ENCODE measurements at places on chromosomes 7 and 10.

DNA sequence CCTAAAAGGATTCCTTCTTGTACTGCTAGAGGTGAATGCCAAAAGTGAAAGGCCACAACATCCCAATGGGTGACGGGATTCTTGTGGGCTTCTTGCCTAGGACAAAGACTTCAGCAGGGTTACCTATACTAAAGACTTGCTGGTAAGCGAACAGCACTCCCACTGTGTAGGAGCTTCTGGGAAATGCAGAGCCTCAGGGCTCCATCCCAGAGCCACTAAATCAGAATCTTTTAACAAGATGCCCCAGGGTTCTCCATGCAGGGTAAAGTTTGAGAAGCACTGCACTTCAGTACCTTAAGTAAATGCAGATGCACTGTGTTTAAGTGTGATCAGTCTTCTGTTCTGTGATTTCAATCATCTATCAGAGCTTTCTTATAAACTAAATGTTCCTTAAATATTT lies 266.9 kb upstream of the KLF14 start:
- DNase-seq: no peak

DNA sequence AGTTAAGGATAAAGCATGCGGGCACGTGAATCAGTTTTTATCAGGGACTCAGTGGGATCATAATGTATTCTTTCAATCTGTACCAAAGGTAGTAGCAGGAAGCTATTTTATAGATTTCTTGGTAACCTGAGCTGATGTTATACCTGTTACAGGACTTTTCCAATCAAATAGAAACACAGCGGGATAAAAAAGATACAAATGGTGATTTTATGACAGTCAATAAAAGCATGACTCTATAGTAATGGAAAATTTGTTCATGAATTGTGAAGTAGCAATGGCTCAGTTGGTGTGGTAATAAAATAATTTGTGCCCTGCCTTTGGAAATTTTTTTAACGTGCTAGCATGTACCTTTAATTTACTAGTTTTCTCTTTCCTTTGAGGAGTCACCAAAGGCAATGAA lies 300.7 kb upstream of the CELF2 start:
- no peak for DNase-seq

GRCh38 chr10:33579996-33580395 lies 245.5 kb upstream of the NRP1 start:
- no peak for DNase-seq

- no peak for DNase-seq
Measured at GRCh38 chr10:86899132-86899531, 58.3 kb downstream of the MMRN2 start.

DNA sequence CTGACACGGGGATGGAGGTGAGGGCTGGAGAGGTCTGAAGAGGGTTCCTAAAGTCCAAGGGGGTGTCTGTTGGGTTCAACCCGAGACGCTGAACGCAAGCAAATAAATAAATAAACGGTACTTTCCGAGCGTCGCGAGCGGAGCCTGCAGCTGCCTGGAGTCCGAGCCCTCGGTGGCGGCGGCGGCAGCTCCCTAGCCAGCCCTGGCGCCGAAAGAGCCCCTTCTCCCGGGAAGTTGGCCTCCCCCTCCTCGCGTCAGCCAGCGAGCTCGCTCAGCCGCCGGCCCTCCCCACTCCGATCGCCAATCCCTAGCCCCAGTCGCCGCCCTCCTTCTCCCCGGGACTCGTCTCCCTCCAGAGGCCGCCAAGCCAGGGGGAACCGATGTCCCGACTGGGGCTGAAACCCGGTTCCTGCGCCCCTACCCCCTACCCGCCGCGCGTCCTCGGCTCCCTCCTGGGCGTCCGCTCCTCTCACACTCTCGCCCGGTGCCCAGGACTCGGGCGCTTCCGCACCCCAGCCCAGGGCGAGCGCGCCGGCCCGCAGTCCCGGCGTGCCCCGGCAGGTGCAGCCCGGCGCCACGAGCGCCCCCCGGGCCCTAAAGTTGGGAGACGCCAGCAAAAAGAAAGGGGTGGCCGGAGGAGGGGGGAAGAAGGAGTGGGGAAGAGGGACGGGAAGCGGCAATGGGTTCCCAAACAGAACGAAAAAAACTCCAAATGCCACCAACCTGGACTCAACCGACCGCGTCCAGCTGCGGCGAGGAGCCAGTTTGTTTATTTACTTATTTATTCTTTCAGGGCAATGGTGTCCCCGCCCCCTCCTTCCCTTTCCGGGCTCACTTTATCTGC lies at the start of gene GFRA1:
GFRA1 (minus strand) TSS at position 767 of the 844 bp plus-strand sequence. CDS start 1,177 bp downstream, outside the sequence.
- no peak for DNase-seq

- DNase-seq: no peak
Measured at GRCh38 chr7:85508642-85509410, 322.0 kb upstream of the SEMA3D start.

DNA sequence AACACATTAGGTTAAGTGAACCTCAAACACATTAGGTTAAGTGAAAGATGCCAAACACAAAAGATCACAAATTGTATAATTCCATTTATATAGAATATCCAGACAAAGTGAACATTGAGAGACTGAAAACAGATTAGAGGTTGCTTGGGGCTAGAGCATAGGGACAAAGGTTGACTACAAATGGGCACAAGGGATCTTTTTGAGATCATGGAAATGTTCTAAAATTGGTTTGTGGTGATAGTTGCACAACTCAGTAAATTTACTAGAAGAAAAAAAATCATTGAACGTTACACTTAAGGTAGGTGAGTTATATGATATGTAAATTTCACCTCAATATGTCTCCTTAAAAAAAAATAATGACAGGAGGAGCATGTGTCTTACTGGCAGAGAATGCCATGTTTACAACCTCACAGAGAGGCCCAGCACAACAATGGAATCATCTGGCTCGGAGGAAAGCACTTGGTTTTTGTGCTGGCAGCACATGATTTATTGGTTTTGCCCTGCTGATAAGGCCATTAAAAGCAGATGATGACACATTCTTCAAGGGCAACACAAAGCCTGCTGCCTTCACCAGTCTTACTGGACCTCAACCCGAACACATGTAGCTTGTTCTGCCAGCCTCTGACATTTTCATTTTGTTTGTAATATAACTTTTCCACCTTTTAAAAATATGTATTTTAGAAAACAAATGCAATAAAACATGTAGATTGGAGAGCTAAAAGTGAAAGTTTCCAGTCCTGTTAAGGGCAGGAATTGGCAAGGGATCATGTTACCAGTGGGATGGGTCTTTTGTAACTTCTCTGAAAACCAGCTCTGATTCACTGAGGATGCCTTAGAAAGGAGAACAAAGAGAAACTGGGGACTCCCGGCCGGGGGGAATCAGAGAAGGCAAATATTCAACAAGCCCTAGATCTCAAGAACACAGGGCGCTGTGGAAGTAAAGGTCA lies 11.9 kb upstream of the LMOD2 start:
- no peak for DNase-seq

DNA sequence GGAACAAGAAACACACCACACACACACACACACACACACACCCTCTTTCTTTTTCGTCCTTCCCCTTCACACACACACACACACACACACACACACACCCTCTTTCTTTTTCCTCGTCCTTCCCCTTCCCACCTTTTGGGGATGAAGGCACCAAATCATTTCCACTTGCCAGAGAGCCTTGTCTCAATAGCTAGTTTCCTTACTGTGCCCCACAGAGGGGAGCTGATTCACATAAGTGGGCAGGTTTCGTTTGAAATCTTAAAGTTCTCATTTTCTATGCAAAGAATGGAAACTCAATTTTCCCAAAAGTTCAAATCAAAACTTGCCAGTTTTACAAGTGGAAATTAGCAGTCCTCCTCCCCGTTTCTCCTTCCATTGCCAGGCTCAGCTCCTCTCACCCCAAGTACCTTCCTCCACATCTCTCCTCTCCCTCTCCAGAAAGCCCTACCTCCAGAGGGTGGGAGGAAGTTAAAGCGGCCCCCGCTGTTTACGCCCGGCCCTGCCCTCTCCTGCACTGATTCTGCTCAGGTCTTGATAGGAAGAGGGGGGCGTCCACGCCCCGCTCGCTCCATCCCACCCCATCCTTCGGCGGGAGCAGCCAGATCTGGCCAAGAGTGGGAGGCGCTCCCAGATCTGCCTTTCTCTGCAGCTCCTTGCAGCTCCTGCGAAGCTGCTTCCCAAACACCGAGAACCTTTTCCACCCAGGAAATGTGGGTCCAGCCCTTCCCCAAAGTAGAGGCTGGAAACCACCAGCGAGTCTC lies 1.3 kb downstream of the CTTNBP2 start:
- peak; percentile 55 for DNase-seq

- DNase-seq: no peak
Measured at GRCh38 chr10:117421985-117422384, 46.7 kb upstream of the PDZD8 start.

DNA sequence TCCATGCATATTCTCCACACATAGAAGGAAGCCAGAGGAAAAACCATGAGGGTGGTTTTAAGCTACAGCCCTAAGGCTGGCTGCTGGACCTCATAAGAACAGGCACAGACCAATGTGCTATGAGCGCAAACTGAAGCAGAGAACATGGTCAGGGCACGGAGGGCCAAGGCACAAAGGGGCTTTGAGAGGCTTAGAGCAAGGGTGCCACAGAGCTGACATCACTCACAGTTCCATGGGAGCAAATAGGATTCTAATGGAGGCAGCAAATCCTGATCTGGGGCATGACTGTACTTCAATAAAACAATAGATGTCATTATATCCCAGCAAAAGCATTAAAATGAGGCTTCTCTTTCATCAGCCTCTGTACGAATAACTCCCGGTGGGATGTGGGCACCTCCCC lies 162.4 kb downstream of the COBL start:
- DNase-seq: peak; percentile 45

DNA sequence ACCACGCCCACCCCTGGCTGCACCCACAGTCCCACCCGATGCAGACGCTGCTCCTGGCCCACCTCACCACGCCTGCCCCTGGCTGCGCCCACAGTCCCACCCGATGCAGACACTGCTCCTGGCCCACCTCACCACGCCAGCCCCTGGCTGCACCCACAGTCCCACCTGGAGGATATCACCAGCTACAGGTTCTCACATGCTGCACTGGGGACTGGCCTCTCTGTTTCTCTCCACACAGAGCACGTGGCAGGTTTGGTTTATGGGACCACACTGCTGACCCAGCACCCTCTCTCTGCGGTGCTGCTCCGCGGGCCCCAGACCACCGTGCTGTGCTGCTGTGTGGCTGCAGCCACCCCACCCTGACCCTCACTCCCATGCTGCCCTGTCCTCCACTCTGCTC lies 120.9 kb downstream of the VIPR2 start:
- no peak for DNase-seq

DNA sequence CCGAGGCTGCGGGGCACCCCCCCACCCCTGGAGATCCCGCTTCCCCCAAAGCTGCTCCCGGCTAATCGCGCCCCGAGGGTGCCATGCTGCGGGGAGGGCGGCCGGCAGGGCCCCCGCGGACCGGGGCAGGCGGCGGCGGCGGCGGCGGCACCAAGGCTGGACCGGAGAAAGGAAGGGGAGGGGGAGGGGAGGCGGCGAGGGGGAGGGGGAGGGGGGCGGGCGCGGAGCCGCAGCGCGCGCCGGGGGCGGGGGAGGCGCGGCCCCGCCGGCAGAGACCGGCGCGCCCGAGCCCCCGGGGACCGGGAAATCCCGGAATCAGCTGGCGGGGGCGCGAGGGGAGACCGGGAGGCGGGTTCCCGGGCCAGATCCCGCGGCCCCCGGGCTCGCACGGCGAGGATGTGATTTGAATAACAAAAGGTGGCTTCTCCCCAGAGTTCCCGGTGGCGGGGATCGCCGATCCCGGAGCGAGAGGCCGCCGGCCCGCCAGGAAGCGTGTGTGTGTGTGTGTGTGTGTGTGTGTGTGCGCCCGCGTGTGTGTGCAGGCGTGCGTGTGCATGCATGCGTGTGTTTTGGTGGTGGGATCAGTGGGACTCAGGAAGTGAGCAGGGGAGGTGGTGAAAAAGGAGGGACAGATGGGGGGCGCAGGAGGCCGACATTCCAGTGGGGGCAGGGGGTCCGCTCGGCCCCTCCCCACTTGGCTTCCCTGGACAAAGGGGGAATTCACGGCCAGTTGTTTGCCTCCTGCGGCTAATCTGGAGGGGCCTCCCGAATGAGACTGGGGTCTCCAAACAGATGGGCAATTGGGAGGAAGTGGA lies 99.5 kb downstream of the HIP1 start:
- DNase-seq: peak; percentile 83

- no peak for DNase-seq
Measured at GRCh38 chr7:120725376-120726039, 132.4 kb downstream of the TSPAN12 start.

- no peak for DNase-seq
Measured at GRCh38 chr7:36048141-36048901, 104.7 kb upstream of the EEPD1 start.

GRCh38 chr7:25881317-25882037 lies 270.5 kb upstream of the NFE2L3 start:
- no peak for DNase-seq

DNA sequence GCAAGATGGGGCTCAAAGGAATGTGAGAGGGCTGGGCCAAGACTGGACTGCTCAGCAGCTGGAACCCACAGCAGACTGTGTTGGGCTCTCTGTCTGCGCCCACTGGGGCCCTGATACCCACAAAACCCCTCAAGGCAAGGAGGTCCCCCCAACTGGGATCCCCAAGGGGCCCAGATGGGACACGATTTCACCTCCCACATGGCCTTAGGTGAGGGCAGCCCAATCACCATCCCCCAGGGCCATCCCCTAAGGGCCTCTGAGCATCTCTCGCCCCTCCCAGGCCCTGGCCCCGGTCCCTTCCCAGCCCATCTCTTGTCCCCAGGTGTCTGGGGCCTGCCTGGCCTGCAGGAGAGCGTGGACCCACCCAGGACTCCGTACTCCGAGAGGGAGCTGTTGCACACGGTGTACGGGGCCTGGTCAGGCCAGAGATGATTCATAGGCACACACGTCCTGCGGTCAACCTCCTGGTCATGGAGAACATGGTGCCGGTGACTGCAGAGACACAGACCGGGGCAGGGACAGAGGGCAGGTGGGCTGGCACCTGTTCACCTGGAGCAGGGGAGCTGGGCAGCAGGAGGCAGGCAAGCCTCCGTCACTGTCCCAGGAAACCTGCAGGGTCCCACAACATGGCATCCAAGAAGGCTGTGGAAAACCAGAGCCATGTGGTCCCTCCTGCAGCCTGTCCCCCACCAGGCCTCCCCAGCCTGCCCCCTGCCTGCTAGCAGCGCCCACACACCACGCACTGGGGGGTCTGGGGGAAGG lies 21.6 kb downstream of the OGDHL start:
- no peak for DNase-seq

DNA sequence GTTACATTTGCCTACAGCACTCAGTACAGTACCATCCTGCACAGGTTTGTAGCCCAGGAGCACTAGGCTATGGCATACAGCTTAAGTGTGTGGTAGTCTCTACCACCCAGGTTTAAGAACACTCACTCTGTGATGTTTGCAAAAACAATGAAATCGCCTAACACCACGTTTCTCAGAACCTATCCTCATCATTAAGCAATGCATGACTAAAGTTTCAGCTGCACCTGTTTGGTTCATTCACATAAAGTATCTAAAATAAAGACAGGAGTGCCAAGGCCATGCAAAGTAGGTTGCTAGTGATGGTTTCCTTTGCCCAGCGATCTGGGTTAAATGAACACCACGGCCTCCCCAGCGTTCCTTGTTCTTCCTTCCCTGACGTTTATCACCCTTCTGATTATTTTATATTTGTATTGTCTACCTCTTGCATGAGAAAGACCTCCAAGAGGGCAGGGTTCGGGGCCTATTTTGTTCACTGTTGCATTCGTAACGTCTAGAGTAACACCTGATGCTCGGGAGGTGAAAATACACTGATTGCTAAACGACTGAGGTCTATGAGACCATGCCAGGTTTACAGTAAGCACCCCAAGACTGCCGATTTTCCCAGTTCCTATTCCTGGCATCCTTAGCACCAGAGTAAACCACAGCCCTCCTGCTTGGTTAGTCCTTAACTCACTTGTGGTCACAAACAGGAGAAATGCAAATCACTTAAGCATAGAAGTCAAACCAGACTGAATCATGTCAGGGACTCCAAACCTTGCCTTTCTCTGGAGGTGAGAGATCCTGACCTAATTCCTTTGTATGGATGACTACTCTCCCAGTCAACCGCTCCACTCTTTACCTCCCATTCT lies 204.1 kb upstream of the NFE2L3 start:
- no peak for DNase-seq
